ENCODE measurements at places on chromosomes 7 and 10. TPM values are rescaled to one million over a fixed set of nuclear protein-coding genes. Genes with fewer than 3 reads are reported as not detected.

Gene EXOC6
- total RNA-seq: 12.0 TPM

Gene NEUROG3
- total RNA-seq: not detected

Gene CTAGE4
- not detected for total RNA-seq

Gene TMEM176B
- not detected for total RNA-seq

Gene HOXA1
- 1.1 TPM for total RNA-seq

Gene PRSS2
- total RNA-seq: not detected

Gene AGFG2
- 12.5 TPM for total RNA-seq

Gene ATG9B
- total RNA-seq: not detected

Gene VOPP1
- 24.6 TPM for total RNA-seq

Gene INHBA
- total RNA-seq: 65.2 TPM

Gene MRLN
- not detected for total RNA-seq

Gene HMX3
- 3.5 TPM for total RNA-seq

Gene GPR15LG
- total RNA-seq: not detected

Gene NUTM2A
- total RNA-seq: 0.45 TPM

Gene PNLIPRP1
- not detected for total RNA-seq

Gene NXPH1
- total RNA-seq: not detected

Gene FAM13C
- 0.16 TPM for total RNA-seq

Gene SHTN1
- total RNA-seq: 9.5 TPM

Gene NPC1L1
- 0.03 TPM for total RNA-seq

Gene C10orf71
- total RNA-seq: not detected

Gene EN2
- 5.5 TPM for total RNA-seq

Gene C10orf67
- not detected for total RNA-seq

Gene EFCAB10
- total RNA-seq: not detected

Gene SPDYE9
- total RNA-seq: not detected

Gene OR13A1
- total RNA-seq: not detected

Gene TMEM273
- not detected for total RNA-seq

Gene ASL
- total RNA-seq: 43.8 TPM

Gene CABCOCO1
- total RNA-seq: not detected

Gene ACTR3C
- not detected for total RNA-seq

Gene SRRM3
- 4.2 TPM for total RNA-seq

Gene JAKMIP3
- total RNA-seq: 0.04 TPM

Gene SSMEM1
- not detected for total RNA-seq

Gene OGDHL
- total RNA-seq: 3.0 TPM

Gene NANOS1
- total RNA-seq: 9.7 TPM

Gene WIPF3
- not detected for total RNA-seq

Gene CNPY1
- not detected for total RNA-seq
